NCI-H2029 treated with DMSO at 0.1 percent for 48 hours (cell line): ENCODE measurements at places on chromosomes 1 and 21.

DNA sequence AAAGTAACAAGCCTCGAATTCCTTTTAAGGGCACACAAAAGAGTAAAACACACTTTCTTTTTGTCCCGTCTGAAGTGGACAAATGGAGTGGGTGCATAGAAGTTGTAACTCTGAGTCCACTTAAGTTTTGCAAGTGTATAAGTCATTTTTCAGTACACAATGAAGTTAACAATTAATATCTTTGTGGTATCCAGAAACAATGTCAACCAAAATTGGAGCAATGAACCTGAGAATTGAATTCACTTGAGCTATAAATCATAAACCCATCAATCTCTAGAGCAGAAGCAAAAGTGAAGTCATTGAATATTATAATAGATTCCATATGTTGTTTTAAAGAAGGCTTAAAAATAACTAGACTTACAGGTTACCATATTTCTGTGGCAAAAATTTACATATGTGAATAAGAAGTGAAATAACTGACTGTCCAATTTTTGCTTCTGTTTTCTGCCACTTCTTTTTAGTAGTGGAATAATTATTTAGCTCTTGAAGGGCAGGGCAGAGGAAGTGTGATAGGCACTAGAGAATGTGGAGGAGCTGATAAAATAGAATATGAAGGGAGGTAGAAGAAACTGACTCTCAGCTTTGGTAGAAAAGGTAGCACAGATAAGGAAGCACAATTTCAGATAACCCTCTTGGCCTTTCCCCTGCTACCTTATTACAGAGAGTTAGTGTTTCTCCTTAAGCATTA is 73.9 kb upstream of the RGL1 start:
- DNase-seq, result no peak

- DNase-seq, result no peak
These were observed 466.1 kb downstream of the MATN1 start for GRCh38 chr1:30257322-30257721.

GRCh38 chr1:161088587-161089110 is 709 bp downstream of the NECTIN4 start:
- no peak for DNase-seq

DNA sequence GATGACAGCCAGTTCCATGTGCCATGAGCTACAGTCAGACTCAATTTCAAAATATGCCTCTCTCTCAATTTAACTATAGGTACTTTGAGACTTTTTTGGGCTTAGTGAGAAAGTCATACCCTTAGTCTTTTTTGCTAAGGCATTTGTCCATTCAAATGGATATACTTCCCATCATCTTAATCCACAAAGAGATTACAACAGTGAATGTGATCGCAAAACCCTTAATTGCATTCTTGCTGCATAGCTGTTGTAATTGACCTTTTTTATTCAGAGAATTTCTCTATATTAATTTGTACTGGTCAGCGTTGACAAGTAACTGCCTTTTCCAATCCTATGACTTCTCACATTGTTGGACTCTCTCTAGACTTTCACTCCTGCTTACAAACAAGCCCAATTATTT is 38.6 kb upstream of the RGS18 start:
- DNase-seq, result no peak

GRCh38 chr1:92411511-92411910 is 75.2 kb downstream of the GFI1 start:
- no peak for DNase-seq

- DNase-seq, result no peak
These were observed 272.4 kb downstream of the TPR start for GRCh38 chr1:186102547-186103148.

- no peak for DNase-seq
These were observed 228.4 kb downstream of the TM2D1 start for GRCh38 chr1:61496501-61496900.

GRCh38 chr1:13779930-13780329 is 79.9 kb downstream of the PRDM2 start:
- DNase-seq, result no peak

- no peak for DNase-seq
These were observed 17.4 kb downstream of the AZIN2 start for GRCh38 chr1:33098371-33098770.

- DNase-seq, result no peak
These were observed 406 bp downstream of the PUSL1 start for GRCh38 chr1:1308756-1309250.

- DNase-seq, result no peak
These were observed 76.0 kb downstream of the RPS6KC1 start for GRCh38 chr1:213127074-213127473.

DNA sequence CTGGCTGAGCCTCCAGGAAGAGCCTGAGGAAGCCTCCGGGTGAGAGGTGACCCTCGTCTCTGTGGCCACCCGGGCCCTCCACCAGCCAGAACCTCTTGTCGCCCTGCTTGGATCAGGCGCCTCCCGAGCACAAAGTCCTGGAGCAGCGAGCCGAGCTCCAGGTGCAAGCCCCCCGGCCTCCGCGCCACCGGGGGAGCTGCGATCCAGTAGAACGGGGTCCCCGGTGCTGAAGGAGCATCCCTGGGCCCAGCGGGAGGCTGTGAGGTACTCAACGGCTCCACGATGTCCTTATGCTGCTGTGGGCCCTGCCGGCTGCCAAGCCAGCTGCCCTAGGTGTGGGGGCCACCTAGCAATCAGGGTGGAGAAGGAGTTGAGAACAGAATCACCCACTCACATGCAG is 102.8 kb downstream of the PRDM16 start:
- no peak for DNase-seq

GRCh38 chr21:43808367-43808766 is 19.0 kb downstream of the RRP1 start:
- DNase-seq, result no peak

- peak; percentile 78 for DNase-seq
These were observed 71.7 kb upstream of the ETS2 start for GRCh38 chr21:38733972-38734546.

DNA sequence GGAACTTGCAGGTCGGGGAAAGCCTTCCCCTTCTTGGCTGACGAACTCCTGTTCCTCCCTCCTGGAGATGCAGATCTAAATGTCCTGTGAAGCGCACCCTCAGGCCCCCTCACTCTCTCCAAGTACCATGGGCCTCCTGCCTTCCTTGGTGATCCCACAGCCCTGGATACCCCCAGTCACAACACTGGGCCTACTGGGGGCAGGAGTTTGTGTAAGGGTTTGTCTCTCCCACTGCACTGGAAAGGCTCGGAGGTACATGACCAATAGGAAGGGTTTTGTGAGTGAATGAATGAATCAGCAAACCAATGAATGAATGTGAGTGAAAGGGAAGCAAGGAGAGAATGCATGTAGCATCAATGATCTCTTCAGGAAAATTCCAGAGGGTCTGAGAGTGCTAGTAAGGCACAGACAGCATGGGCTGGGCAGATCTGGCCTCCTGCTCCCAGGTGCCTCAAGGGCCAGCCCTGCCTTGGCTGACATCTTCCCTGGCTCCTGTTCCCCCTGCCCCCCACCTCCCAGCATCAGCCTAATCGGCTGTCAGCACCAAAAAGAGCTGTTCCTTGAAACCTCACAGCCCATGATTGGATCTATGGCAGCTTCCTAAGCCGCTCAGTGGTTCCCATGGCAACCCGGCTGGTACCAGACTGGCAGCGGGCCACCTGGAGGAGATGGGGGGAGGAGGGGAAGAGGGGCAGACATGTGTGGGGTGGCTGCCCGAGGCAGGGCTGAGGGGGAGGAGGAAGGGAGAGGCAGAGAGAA is 95.8 kb downstream of the VWA5B1 start:
- no peak for DNase-seq

DNA sequence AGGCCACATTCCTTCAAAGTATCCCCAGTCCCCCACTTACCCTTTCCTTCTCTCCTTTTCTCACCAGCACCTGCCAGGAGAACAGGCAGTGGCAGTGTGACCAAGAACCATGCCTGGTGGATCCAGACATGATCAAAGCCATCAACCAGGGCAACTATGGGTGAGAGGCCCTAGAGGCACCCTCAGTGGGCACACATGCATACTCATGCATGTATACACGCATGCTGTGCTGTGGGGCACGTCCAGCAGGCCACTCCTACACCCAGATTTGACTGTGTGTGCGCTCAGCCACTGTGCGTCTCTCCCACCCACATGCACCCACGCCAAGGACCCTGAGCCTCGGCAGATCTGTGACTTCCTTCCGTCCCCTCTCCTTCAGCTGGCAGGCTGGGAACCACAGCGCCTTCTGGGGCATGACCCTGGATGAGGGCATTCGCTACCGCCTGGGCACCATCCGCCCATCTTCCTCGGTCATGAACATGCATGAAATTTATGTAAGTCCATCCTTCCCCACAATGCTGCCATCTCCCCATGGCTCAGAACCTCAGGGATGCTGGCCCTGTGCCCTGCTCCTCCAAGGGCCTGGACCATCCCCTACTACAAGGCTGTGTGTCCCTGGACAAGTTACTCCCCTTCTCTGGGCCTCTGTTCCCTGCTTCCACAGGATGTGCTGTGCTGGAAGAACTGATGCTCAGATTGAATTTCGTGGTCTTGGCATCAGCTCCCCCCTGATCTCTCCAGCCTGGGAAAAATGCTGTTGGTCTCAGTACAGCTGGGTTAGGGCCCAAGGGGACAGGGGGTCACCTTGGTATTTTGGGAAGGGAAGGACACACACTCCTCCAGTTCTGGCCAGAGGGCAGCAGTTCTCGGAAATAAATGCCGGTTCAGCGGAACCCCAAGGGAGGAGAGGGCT is 7.0 kb downstream of the TINAGL1 start:
- no peak for DNase-seq
